Stimulated activated CD8-positive, alpha-beta memory T cell treated with anti-CD3 and anti-CD28 coated beads, Interleukin-2, amount 100 ng/mL, for 1 hour (primary cell): ENCODE measurements at places on chromosomes 1 and 21.

GRCh38 chr1:205064301-205064700, 20.0 kb downstream of the TMEM81 start:
- no peak for DNase-seq

GRCh38 chr1:247182994-247183393, 11.2 kb upstream of the ZNF124 start:
- DNase-seq: no peak

DNA sequence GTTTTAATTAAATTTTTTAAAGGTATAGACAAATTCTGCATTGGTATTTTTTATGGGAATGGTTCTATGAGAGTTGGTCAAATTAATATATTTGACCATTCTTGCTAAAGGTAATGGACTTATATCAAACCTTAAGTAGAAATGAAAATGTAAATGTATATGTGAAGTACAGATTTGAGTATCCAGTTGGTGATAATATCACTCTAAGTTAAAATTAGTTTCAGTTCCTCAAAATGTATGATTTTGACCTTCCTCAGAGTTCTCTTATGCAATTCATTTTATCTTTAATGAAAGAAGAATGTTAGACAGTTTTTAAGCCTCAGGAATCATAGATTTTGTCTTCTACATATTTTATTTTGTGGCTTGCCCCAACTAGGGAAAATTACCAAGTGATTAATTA, 1291.5 kb upstream of the B3GALT2 start:
- DNase-seq: no peak

DNA sequence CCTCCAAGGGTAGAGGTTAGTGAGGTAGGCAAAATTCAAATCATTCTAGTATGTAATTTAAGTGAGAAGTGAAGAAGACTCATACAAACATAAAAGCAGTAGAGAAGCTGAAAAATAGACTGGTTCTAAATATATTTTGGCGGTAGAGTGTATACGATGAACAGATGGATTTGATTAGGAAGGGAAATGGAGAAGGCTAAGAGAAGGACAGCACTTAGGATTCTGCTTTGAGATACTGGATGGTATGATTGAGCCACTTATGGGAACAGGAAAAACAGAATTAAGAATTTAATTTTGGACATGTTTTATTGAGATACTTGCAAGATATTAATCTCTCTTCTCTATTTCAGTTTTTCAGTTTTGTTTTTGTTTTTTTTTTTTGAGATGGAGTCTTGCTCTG, 60.1 kb downstream of the EPB41 start:
- DNase-seq: no peak

GRCh38 chr1:245086389-245086969, 68.3 kb upstream of the KIF26B start:
- DNase-seq: no peak

DNA sequence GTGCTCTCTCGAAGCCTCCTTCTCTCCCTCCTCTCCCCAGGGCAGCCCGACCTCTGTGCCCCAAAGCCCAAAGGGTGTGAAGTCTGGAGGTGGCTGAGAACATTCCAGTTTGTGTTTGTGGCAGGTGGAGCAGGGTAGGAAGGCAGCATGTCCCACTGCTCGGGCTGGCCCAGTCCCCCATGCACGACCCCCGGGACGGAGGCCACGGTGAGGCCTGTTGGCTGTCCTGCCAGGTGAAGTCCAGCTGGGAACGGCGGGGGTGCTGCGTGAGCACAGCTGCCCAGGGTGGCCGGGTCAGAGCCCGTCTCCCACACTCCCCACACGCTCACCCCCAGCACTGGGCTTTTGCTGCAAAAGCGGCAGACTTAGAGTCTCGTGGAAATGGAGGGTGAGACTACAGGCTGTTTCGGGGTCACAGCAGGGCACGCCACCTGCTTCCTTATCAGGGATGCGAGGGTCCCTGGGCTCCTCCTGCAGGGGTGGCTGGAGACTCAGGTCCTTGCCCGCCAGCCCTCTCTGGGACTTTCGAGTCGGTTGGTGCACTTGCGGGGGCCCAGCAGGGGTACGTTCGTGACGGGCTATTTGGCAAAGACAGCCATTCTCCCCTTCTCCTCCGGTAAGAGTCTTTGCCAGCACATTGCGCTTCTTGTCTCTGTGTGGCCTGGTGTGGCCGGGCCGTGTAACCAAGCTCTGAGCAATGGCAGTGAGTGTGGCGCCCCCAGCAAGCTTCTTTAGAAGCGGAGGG, 40.3 kb downstream of the MORN1 start:
- no peak for DNase-seq

GRCh38 chr1:6634371-6635052, 9.8 kb downstream of the THAP3 start:
- no peak for DNase-seq

DNA sequence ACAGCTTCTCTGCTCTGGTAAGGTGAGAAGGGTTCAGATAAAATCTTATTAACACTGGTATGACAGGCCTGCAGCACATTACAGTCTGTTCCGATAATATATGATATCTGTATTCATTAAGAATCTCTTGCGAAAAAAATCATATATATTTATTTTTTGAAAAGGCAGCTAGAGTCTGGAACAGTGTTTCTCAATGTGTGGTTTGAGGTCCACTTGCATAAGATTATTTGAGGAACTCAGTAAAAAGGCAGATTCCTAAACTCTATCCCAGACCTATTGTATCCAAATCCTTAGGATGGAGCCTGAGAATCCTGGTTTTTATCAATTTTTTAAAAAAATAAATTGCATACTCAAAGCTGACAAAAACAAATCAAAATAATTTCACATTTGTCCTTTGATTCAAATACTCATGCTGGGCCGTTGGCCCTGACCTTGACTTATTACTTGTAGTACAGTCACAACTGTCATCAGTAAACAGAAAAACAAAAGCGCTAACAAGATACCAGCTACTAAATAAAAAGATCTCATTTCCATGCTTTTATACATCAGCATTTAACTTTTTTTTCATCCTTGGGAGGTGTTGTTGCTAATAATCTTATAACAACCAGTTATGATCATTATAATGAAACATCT, 60.6 kb downstream of the RGS2 start:
- DNase-seq: no peak

DNA sequence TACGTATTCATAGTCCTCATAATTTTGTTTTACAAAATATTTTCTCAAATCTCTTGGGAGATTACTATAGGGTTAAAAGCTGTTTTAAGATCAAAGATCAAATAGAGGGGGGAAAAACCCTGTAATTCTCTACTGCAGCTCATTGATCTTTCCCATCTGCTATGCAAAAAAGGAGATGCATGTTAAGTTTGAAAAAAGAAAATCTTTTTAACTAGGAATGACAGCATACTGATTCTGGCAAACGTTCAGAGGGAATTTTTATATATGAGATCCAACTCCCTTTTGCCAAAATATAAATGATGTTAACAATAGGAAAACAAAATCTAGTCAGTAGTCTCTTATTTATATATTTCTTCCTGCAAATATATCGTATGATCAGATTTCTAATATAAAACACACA, 69.1 kb downstream of the SMYD3 start:
- no peak for DNase-seq

DNA sequence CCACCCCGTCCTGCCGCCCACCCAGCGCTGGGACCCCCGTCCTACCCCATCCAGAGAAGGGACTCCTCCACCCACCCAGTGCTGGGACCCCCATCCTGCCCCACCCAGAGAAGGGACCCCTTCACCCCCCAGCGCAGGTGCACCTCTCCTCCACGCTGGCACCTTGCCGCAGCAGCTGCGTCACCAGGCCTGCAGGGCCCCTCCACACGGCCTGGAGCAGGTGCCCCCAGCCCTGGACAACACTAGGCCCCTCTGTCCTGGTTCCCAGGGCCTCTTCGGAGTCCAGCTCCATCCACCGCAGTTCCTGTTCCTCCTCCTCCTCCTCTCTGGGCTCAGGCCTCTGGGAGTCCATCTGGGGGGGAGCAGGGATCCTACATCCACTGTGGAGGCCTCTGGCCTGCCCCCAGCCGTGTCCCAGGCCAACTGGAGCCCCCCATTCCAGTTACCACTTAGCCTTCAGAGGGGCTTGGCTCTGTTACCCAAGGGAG, 378 bp downstream of the ANKRD65 start:
- DNase-seq: no peak

- no peak for DNase-seq
Measured at GRCh38 chr1:198171667-198172540, 15.1 kb downstream of the NEK7 start.

DNA sequence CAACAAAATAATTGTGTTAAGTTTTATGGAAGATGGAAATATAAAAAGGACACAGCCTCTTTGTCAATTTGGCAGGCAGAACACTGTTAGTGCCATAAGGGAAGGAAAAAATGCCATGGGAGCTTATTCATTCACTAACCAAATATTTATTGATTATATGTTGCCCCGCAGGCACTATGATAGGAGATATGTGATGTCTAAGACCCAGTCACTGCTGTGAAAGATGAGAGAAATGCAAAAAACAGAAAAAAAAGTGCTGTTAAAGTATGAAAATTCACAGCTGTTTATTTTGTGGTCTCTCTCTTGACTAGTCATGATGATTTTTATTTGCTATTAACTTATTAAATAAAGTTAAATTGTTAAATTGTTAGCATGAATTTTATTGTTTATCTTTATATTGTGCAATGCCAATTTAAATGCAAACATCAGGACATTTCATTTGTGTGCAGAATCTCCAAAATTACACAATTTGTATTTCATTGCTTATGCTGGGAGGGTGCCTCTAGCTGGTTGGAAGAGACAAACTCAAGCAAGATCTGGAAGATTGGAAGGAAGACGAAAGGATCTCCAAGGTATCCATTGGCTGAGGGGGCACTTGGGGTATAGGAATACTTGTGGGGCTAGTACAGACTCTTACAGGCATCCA, 17.8 kb upstream of the PTGFR start:
- DNase-seq: no peak

GRCh38 chr1:23553231-23554126, 5.8 kb downstream of the ID3 start:
- no peak for DNase-seq

DNA sequence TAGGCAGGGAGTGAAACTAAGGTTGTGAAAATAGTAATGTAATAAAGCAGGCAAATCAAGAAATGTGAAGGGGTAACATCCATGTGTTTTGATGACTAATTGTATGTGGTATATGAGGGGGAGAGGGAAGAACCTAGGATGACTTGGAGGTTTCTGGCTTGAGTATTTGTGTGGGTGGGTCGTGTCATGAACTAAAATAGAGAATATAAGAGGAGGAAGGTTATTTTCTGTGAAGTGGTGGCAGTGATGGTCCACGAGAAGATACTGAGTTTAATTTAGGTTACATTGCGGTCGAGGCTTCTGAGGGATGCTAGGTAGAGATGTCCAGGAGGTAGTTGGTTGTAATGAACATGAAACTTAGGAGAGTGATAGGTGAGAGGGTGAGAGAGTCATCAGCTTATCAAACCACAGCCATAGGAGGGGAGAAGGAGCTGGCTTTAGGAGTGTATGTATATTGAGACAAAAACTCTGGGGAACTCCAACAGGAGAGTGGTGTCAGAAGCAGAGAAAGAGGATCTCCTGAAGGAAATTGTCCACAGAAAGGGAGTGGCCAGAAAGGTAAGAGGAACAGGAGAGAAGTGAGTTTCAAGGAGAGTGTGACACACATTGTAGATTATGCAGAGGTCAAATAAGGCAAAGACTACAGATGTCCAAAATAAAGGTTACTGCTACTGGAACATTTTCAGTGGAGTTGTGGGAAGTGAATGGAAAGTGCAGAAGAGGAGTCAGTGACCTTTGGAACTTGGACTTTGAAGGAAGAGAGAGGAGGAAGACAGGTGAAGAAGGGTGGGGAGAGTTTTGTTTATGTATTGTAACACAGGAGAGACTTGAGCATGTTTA, 89.0 kb upstream of the MACF1 start:
- DNase-seq: no peak

- no peak for DNase-seq
Measured at GRCh38 chr1:226365831-226366231, 42.1 kb downstream of the PARP1 start.

DNA sequence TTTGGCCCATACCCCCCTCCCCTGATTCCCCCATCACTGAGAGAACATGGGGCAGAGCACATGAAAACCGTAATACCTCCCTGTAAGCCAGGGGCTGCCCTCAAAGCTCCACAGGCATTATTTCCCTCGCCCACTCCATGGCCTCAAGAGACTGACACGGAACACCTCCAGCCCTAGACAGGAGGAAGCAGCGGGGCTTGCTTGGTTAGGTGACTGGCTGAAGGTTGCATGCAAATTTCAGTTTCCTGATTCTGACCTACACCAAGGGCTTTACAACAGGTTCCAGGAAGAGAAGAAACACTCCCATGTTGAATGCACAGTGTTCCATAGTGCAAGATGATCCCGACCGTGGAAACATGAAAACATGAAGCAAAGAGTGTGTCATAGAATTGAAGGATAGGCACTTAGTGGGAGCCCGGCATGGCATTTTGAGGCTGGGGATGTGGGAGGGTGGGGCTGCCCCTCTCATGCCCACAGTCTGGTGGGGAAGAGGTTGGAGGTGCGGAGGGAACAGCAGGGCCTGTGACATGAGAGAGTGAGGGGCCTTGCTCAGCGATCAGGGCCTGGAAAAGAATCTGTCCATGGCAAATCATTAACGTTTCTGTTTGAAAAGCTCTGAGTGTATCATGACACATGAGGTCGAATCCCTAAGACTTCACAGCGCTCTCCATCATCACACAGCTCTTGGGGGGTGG, 33.5 kb downstream of the GPR137B start:
- DNase-seq: no peak

DNA sequence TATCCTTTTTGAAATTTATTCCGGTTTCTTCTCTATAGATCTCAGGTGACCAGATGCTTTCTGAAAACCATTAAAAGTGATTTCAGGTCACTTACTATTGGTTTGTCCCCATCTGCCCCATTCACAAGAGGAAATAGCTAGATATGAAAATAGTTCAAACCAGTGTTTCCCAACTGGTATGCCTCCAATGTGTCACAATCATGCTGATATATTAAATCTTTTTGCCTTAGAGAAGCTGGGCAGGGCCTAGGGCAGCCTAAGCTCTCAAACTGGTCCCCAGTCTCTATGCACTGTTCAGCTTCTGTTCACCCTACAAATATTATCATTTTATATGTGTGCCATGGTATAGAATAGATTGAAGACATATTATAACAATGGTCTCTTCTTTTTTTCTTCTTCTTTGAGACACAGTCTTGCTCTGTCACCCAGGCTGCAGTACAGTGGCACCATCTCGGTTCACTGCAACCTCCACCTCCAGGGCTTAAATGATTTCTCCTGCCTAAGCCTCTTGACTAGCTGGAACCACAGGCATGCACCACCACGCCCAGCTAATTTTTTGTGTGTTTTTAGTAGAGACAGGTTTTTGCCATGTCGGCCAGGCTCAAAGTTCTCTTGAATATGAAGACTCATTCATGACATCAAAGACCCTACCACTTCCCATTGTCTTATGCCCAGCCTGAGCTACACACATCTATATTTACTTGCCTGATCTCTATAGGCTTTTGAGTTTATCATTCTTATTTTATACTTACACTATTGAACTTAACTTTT, 15.7 kb downstream of the PTPN22 start:
- no peak for DNase-seq

DNA sequence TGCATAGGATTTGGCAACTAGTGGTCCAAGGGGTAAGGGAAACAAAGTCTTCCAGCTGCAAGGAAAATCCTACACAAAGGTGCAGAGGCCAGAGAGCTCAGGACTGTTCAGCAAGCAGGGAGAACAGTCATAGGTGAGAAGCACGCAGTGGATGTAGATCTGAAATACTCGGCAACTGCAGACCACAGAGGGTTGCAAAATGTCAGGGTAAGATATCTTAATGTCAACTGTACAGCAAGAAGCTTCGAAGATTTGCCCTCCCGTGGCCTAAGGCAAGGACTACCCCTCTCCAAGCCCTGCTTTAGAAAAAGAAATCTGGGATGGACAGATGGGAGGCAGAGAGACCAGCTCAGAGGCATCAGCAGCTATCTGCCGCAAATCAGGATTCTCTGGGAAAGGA, 153.4 kb upstream of the IRF2BP2 start:
- no peak for DNase-seq

GRCh38 chr21:45324489-45325205, 37.0 kb upstream of the POFUT2 start:
- DNase-seq: no peak
